Gastrocnemius medialis (tissue), 4 donors: ENCODE measurements at places on chromosomes 2 and 18. TPM values are rescaled to one million over a fixed set of nuclear protein-coding genes. Genes with fewer than 3 reads are reported as not detected.

SOWAHC gene
- 1.4 TPM for total RNA-seq

GRCh38 chr2:88099798-88100488, 27.9 kb downstream of the FABP1 start:
- peak; percentile 83 for DNase-seq

DNA sequence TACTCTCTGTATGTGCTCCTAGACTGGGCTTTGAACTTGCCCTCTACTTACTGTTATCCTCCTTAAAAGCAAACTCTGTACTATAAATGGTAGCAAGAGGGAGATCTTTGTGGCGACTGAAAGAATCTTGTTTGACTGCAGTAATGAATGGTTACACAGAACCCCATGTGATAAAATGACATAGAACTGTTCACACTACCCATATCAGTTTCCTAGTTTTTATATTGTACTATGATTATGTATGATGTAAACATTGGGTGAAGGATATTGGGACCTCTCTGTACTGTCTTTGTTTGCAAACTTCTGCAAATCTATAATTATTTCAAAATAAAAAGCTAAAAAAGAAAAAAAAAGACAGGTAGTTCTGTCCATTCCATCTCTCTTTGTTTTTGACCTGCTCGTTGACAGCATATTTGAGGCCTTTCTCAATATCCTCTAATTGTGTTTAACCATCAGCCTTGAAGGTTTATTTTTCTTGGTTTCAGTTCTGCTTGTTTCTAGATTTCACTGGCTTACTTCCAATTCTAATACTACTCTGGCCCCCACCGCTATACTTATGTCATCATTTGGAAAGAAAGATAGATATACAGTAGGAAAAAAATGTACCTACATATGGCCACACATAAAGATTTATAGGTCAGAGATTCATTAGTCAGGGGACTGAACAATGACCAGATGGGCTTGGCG, 79.2 kb upstream of the MYO3B start:
- DNase-seq: no peak

IL1F10 gene
- total RNA-seq: not detected

DNA sequence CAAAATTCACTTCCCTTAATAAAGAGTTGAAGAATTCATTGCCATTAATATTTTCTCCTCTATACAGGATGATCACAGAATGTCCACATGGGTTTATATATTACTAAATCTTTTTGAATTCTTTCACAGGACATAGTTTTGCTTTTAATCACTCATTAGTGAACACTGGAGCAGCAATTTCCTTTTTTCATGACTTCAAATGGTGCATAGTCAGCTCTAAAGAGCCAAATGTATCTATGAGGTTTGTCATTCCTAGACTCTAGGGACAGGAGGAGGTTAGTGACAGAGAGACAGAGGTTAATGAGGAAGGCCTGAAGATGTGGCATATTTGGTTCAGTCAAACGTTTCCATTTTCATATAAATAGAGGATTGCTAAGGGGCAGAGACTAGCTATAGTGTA, 111.8 kb downstream of the FSHR start:
- no peak for DNase-seq

DNA sequence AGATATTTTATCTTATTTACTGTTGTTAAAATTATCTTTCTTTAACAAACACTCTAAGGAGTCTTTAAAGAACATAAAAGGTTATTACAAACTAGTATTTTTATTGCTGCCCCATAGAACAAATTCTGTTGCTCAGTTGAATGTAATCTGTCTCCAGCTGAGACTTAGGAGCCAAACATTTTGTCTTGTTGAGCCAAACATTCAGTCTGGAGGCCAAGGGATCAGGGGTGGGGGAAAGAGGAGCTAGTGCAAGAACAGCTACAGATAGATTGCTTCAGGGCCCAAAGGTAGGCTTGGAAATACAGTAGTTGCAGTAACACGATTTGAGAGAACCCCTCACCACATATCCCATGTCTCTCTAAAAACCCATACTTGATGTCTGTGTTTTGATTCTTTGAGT, 51.2 kb downstream of the TPGS2 start:
- no peak for DNase-seq

- DNase-seq: no peak
Observed at GRCh38 chr2:115443539-115444185, 1001.2 kb downstream of the DPP10 start.
